ENCODE measurements at places on chromosomes 1 and 21. TPM values are rescaled to one million over a fixed set of nuclear protein-coding genes. Genes with fewer than 3 reads are reported as not detected.

DNA sequence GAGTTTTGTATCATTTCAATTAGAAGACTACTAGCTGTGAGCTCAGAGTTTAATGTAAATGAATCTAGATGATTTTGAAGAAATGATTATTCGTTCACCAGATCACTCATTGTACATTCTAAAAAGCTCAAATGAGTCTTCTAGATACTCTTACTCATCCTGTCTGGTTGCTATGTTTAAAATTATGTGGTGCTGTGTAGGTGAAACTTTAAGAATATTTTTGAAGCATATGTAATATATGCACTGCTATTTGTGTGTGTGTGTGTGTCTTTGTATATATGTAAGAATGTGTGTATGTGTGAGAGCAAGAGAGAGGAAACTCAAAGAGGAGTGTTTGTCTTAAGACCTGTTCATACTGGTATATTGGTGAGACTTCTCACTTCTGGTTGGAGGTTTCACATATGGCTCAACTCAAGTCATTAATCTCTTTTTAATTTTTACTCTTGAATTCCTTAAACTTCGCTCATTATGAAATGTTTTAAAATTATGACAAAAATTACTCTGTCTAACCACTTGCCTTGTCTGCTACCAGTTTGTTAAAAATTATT, 8.6 kb upstream of the C1orf105 start:
- DNase-seq = no peak

DNA sequence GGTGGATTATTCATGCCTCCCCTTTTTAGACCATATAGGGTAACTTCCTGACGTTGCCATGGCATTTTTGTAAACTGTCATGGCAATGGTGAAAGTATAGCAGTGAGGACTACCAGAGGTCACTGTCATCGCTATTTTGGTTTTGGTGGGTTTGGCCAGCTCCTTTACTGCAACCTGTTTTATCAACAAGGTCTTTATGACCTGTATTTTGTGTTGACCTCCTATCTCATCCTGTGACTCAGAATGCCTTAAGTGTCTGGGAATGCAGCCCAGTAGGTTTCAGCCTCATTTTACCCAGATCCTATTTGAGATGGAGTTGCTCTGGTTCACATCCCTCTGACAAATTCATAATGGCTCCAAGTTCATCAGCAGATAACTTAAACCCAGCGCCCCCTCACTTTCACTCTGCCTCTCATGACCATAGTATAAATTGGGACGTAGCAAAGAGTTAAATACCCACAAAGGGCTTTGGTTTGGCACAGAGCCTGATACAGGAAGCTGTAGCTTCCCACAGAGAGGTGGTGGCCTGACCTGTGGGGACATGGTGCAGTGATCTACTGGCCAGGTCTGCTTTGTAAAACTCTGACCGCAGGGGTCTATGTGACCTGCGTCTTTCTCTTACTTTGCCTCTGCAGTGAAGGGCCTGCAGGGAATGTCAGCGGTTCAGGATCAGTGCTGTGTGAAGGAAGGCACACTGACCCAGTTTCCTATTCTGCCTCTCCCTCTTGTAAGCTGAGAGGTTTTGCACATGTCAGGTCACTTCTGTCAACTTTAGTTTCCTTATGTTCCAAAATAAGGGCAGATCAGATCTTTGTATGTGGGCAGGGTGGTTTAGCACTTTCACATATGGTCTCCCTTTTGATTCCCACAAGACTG, 78.1 kb upstream of the ZNF644 start:
- no peak for DNase-seq

KCNA3 gene
- total RNA-seq = 0.16 TPM

SYPL2 gene
- 203 TPM for total RNA-seq

GRCh38 chr1:92587445-92587844, 100.7 kb upstream of the GFI1 start:
- no peak for DNase-seq

DNA sequence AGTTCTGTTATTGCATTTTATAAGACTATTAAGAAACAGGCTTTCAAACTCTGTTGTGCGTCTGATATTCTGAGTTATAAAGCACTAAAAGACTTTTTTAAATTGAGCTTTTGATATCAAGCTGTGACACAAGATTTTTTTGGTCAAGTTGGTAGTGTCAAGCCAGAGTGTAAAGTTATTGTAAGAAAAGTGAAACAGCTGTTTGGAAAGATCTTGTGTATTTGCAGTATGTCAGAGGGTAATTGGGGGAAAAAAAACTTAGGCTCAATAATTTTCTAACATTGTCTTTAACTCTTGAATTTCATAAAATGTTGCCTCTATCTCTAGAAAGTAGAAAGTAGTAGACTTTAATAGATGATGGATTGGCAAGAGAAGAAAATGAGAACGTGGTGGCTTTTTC, 3.8 kb downstream of the CACYBP start:
- no peak for DNase-seq

- no peak for DNase-seq
These were observed 534.4 kb upstream of the PKN2 start for GRCh38 chr1:88149686-88150085.

STYXL2 gene
- total RNA-seq = 138 TPM

VASH2 gene
- 1.6 TPM for total RNA-seq

FABP3 gene
- total RNA-seq = 666 TPM

OLIG2 gene
- not detected for total RNA-seq

DNA sequence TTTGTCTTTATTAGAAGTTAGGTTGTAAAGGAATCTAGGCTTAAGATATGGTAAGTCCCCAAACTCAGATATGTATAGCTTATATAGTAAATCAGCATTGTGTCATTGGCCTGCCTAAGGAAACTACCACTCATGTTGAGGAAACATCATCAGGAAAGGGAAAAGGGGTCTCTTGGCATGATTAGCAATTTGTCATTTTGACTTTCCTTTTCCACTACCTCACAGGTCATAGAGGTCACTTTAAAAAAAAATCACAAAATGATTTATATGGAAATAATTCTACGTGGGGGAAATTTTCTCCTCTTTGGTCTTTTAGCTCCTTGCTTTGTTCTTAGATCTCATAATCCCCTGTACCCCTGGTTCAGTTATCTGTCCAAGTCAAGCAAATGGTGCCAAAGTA, 213.5 kb downstream of the RPS6KC1 start:
- no peak for DNase-seq

Measured in psoas muscle (tissue), 8 donors.